Hematopoietic multipotent progenitor cell treated with erythropoietin and hydrocortisone succinate and interleukin-3 and kit ligand, for 17 days (in vitro differentiated cells): ENCODE measurements at places on chromosomes 5 and 9.

DNA sequence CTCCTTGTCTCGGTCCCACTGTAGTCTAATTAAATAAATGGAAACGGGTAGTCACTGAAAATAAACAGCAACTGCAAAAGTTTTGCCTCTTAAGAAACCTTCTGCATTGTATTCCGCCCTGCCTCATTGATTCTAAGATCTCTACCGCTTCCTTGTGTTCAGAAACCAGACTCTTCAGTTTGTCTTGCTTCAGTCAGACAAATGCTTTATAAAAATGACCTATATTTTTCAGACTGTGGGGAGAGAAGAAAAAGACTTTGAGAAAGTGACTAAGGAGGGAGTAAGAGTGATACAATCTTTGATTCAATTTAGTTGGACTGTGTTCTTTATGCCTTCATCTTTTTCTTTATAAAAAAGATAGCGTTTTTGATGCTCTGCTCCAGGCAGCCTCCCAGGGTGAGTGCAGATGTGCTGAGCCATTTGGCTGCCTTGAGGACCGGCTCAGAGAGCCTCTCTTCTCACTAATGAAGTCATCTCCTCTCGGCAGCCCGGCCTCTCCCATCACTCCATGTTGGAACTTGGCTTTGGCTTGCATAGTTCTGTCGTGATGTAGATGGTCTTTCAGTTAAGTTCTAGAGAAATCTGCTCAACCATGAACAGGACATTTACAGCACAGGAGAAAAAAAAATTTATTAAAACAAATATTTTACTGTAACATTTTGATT lies 4.0 kb upstream of the VCAN start:
- DNase-seq = no peak

GRCh38 chr5:157271740-157272271 lies 5.9 kb downstream of the CYFIP2 start:
- DNase-seq = no peak

DNA sequence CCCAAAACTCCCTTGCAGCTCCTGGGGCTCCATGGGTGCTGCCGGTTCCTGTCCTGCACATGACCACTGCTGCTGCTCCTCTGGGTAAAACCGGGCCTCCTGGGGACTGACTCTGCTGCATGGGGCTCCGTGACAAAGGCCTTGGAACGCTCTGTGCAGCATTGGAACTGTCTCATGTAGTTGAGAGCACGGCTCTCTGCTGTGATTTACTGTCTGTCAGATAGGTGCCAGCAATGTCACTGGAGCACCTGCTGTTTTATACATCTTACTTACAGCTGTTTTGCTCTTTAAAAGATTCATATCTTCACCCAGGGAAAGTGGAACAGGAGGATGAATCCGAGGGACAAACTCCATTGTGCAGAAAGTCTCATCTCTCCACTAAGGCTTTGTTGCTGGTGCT lies 138.1 kb downstream of the YIPF5 start:
- DNase-seq = no peak

DNA sequence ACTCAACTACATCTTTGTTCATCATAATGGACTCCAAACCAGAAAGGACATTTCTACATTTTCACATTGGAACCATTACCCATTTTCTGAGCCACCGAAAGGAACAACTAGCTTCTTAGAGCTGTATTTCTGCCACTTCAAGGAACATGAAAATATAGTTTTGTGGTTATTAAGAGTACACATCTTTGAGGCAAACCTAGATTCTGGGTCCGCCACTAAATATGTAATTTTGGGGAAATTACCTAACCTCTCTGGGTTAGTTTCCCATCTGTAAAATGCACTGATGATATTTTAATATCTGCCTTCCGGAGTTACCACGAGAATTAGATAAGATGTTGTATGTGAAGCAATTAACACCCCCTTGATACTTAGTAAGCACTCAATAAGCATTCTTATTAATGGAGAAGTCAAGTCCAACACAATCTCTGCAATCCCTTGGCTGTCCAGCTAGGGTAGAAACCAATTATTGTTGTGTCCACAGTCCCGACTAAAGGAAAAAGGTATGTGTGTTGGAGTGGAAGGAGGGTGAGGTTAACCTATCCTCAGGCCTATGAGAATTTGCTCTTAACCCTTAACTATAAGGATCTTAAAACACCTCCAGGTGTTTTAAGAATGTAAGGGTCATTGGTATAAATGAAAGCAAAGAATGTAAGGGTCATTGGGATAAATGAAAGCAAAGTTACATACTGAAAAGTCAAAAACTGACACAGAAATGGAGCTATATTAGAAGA lies 94.0 kb upstream of the PTGER4 start:
- no peak for DNase-seq

GRCh38 chr5:164721116-164721515 lies 1215.7 kb downstream of the MAT2B start:
- DNase-seq = no peak
